ENCODE measurements at places on chromosomes 6 and 20.

DNA sequence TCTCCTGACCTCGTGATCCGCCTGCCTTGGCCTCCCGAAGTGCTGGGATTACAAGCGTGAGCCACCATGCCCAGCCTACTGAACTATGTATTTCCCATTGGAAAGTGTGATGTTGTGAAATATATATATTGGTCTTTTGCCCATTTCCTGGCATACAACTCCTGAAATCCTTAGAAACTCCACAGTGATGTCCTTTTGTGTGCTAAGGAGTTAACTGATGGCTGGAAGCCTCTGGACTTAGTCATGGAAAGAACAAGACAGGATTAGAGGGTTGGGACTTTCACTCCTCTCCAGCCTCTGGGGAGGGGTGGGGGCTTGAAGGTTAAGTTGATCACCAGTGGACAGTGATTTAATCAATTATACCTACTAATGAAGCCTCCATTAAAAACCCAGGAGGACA lies 7.1 kb downstream of the PANK2 start:
- no peak for DNase-seq

DNA sequence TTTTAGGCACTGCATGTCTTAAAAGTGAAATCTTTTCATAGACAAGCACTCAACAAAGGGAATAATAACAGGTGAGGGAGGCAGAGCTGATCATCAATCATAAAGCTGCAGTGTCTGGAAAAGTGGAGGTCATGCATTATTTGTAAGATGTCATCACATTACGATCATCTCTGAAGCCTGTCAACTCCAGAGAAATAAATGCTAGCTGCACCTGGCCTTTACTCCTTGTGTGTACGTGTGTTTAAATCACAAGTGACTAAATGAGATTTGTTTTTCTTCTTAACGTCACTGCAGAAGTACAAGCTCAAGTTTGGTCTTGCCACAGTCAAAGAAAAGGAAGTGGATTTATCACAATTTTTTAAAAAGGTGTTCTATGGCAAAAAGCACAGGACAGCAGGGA lies 275.5 kb upstream of the SGK1 start:
- DNase-seq = no peak

DNA sequence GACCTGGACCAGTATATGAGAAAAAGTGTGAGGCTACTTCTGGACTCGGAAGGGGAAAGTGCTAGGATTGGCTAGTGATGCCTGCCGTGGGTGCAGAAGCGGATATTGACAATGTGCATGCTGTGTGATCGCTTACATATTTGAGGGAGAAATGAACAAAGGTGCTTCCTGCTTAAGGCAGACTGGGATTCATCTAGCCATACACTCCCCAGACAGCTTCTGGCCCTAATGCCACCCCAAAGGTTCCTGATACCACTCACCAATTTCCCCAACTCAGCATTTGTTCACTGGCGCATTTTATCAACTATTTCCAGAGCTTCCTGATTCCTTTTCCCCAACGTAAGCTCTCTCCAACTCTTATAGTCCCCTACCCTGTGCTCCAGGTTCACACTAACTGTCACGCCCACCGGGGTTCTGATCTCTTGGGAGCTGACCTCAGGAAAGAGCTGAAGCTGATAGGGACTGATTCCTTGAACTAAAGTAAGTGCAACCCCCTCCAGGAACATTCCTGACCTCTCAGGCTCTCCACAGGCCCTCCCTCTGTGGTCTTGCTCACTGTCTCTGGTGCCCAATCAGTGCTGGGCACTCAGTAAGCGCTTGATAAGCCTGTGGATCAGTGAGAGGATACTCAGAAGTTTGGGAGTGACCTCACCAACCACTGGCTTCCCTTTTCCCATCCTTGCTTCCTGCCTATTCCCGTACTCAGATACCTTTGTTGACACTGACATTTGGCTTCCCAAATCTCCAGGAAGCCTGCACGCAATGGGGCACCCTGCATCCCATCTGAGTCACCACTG lies 73.3 kb downstream of the MRPL14 start:
- no peak for DNase-seq

DNA sequence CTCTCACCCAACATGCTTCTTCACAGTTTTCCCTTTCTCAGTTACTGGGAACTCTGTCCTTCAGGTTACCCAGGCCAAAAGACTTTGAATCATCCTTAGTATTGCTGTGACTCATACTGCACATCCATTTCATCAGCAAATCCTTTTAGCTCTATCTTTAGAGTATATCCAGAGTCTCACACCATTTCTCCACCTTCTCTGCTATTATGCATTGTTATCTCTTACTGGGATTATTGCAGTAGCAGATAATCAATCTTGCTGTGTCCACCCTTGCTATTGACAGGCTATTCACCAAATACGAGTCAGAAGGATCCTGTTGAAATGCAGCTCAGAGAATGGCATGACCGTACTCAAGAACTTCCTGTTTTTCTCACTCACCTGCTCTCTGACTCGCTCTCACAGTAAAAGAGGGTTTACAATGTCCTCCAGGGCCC lies 57.3 kb downstream of the BCKDHB start:
- no peak for DNase-seq

DNA sequence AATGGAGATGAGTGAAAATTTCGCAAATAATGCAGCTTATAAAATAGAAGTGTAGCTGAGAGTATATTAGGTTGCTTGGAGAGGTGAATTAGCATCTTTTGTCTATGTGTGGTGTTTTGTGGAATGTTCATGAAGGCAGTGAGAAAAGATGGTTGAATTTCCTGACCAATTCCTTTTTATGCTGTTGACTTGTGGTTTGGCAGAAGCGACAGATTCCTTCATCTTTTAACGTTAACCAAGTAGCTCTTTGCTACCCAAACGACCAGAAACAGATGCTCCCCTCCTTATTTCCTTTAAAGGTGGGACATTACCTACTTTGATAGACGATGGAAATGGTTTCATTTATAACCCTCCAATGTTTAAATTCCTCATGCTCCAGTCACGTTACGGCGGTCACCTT lies 390.5 kb downstream of the QKI start:
- no peak for DNase-seq

- DNase-seq = peak; percentile 88
Observed at GRCh38 chr20:51631011-51631950, 88.8 kb upstream of the NFATC2 start.

GRCh38 chr6:166851911-166852310 lies 104.4 kb downstream of the RNASET2 start:
- no peak for DNase-seq

DNA sequence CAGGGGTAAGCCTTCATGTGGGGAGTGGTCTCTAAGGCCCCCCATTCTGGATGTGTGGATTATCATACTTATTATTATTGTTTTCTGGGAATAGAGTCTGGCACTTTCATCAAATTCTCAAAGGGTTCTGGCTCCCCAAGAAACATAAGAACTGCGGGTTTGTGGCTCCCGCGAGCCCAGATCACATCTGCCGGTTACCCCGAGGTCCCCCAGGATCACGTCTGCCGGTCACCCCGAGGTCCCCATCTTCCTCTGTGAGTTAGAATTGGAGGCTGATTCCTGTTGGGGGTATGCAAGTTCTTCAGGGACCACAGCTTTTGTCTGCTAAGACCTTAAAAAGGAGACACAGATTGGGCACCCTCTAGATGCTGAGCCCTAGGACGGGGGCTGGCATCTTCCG lies 116.7 kb upstream of the FRMD1 start:
- DNase-seq = peak; percentile 80

- no peak for DNase-seq
Observed at GRCh38 chr6:57255451-57256169, 33.5 kb upstream of the RAB23 start.

All from lower leg skin (tissue), 4 donors.